ENCODE measurements at places on chromosomes 7 and 10. TPM values are rescaled to one million over a fixed set of nuclear protein-coding genes. Genes with fewer than 3 reads are reported as not detected.

The CFAP43 gene
- not detected for total RNA-seq

The GIMAP1 gene
- 3.6 TPM for total RNA-seq

The NOS3 gene
- 9.1 TPM for total RNA-seq

The NKX6-2 gene
- not detected for total RNA-seq

The ABCC2 gene
- total RNA-seq = 1.4 TPM

The SPDYE2 gene
- 0.23 TPM for total RNA-seq

The TLX1 gene
- not detected for total RNA-seq

The FLNC gene
- 0.02 TPM for total RNA-seq

The CPN1 gene
- not detected for total RNA-seq

The HOXA6 gene
- total RNA-seq = not detected

The AGR3 gene
- not detected for total RNA-seq

The ENTPD1 gene
- total RNA-seq = 8.5 TPM

The PDE1C gene
- not detected for total RNA-seq

The SLC13A1 gene
- not detected for total RNA-seq

The KEL gene
- total RNA-seq = 0.10 TPM

The PLAC9 gene
- not detected for total RNA-seq

The ATOH7 gene
- not detected for total RNA-seq

The CPVL gene
- total RNA-seq = 0.25 TPM

The FBXO24 gene
- total RNA-seq = 0.36 TPM

The PTF1A gene
- total RNA-seq = not detected

The SYCE1 gene
- 1.3 TPM for total RNA-seq

The CTAGE6 gene
- 0.36 TPM for total RNA-seq

The ASZ1 gene
- not detected for total RNA-seq

The TTYH3 gene
- total RNA-seq = 22.9 TPM

The PIP4K2A gene
- 119 TPM for total RNA-seq

The PPP1R3C gene
- total RNA-seq = 0.19 TPM

The APBB1IP gene
- total RNA-seq = 55.0 TPM

The ARMC3 gene
- total RNA-seq = not detected

The TMEM229A gene
- not detected for total RNA-seq

The SBDS gene
- total RNA-seq = 88.7 TPM

The NUDT5 gene
- total RNA-seq = 124 TPM

The CDHR3 gene
- 0.23 TPM for total RNA-seq

The NXPH1 gene
- total RNA-seq = not detected

The ZNF33A gene
- 17.6 TPM for total RNA-seq

The SHOC2 gene
- 51.3 TPM for total RNA-seq

The NAT16 gene
- not detected for total RNA-seq

The STOX1 gene
- total RNA-seq = 0.40 TPM

The SLC25A13 gene
- total RNA-seq = 10.9 TPM

The XRCC2 gene
- total RNA-seq = 20.8 TPM

The PNLIPRP2 gene
- not detected for total RNA-seq

The LRRN3 gene
- total RNA-seq = 101 TPM

The OR13A1 gene
- total RNA-seq = not detected

The EBLN1 gene
- not detected for total RNA-seq

The ITPRID1 gene
- not detected for total RNA-seq

The GPR26 gene
- total RNA-seq = not detected

The PROSER2 gene
- total RNA-seq = 1.4 TPM

The PLA2G12B gene
- not detected for total RNA-seq

Data from activated CD8-positive, alpha-beta memory T cell treated with anti-CD3 and anti-CD28 coated beads for 36 hours (primary cell).